Body of pancreas (tissue), 4 donors: ENCODE measurements at places on chromosomes 6 and 20. TPM values are rescaled to one million over a fixed set of nuclear protein-coding genes. Genes with fewer than 3 reads are reported as not detected.

C20orf141 gene
- not detected for total RNA-seq

- peak; percentile 32 for DNase-seq
These were observed 108.1 kb downstream of the BCKDHB start for GRCh38 chr6:80214436-80215022.

- DNase-seq, result no peak
These were observed 112.1 kb upstream of the THBS2 start for GRCh38 chr6:169365567-169366257.

DNA sequence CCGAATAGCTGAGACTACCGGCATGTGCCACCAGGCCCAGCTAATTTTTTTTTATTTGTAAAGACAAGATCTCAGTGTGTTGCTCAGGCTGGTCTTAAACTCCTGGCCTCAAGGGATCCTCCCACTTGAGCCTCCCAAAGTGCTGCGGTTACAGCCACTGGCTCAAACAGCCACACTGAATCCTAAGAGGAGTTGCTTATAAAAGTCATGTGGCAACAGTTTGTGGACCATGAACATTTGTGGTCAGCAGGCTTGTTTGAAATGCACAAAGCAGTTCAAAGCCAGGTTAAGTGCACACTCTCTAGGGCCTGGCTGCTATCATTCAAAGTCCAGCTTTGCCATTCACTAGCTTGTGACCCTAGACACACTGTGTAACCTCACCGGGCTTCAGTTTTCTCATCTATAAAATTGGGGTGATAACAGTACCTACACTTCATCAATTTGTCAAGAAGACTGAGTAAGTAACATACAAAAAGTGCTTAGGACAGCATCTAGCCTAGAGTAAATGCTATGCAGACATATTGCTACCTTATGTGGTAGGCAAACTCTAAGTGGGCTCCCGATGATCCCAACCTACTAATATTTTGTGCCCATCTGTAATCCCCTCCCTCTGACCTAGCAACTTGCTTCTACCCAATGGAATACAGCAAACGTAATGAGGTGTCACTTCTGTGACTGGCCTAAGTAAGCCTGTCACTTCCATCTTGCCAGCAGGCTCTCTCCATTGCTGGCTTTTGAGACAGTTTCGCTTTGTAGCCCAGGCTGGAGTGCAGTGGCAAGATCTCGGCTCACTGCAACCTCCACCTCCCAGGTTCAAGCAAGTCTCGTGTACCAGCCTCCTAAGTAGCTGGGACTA, 122.9 kb downstream of the ZMYND8 start:
- no peak for DNase-seq

POU5F1 gene
- total RNA-seq, result 4.9 TPM

EBF4 gene
- total RNA-seq, result 13.0 TPM

DNA sequence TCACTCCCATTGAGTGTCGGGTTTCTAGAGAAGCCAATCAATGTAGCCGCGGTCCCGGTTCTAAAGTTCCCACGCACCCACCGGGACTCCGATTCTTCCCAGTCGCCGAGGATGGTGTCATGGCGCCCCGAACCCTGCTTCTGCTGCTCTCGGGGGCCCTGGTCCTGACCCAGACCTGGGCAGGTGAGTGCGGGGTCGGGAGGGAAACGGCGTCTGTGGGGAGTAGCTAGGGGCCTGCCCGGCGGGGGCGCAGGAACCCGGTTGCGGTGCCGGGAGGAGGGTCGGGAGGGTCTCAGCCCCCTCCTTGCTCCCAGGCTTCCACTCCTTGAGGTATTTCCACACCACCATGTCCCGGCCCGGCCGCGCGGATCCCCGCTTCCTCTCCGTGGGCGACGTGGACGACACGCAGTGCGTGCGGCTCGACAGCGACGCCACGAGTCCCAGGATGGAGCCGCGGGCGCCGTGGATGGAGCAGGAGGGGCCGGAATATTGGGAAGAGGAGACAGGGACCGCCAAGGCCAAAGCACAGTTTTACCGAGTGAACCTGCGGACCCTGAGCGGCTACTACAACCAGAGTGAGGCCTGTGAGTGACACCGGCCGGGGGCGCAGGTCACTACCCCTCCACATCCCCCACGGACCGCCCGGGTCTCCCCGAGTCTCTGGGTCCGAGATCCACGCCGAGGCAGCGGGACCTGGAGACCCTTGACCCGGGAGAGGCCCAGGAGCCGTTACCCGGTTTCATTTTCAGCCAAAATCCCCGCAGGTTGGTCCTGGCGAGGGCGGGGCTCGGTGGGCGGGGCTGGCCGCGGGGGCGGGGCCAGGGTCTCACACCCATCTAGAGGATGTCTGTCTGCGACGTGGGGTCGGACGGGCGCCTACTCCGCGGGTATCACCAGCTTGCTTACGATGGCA, 35.2 kb upstream of the HLA-G start:
- peak; percentile 62 for DNase-seq

GRCh38 chr20:16408981-16409380, 164.3 kb downstream of the KIF16B start:
- no peak for DNase-seq

C6orf58 gene
- not detected for total RNA-seq

DNA sequence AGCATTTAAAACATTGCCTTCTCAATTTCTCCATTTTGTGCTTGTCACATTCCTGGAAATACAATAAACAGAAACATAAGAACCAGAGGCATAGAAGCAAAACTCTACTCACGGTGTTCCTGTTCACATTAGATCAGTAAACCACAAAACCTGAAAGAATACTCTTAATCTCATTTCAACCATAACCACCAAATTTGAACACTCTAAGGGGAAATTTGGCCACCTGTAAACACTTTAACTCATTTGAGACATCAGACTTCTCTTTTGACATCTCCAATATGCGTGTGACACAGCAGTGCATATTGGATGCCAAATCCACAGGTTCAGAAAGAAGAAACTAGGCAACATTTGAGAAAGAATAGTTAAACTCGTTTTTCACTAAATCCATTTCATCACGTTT, 153.8 kb upstream of the IRAK1BP1 start:
- no peak for DNase-seq

DNA sequence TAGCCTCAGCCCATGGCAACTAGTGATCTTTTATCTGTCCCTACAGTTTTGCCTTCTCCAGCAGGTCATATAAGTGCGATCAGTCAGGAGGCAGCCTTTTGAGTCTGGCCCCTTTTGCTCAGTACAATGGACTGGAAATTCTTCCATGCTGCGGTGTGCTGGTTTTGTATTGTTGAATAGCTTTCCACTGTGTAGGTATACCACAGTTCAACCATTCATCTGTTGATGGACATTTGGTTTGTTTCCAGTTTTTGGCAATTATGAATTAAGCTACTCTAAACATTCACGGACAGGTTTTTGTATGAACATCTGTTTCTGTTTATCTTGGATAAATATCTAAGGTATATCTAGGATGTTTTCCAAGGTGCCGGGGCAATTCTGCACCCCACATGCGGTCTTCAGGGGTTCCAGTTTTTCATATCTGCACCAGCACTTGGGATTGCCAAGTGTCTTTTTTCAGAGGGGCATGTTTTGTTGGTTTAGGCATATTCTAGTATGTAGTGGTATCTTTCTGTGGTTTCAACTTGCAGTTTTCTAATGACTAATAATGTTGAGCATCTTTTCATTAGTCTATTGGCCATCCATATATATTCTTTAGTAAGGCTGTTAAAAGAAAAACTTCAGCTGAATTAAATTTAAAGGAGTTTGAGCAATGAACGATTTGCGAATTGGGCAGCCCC, 141.0 kb downstream of the TFAP2C start:
- no peak for DNase-seq

DNA sequence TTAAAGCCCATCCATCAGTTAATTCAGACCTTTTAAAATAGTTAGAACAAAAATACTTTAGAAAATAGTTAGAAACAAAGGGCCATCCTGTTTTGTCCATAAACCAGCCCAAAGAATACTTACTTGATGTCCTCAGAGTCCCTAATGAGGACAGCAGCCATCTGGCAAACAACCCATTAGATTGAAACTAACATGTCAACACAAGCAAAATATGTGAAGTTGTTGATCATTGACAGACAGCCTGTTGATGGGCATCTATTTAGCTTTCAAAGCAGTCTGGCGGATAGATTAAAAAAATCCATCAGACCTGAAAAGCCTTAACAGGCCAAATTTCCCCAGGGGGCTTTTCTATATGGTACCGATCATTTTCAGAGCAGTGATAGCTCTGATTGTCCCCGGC, 154.2 kb upstream of the TSHZ2 start:
- DNase-seq, result no peak

DNA sequence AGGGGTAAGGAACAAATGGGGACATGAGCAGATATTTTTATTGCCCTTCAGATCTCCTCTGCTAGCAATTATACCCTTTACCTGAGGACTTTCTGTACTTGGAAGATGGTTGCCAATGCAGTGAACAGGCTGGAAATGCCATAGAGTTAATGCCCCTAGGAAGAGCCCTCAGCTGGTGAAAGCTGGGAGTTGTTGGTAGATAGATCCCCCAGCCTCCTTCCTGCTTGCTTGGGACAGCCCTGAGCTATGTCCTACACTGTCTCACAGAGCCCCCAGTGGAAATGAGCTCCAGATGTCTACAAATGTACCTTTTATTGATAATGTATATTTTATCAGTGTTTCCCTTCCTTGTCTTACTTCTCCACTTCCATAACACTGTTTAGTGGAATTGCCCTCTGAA, 87.6 kb upstream of the PAK5 start:
- no peak for DNase-seq

ERGIC3 gene
- 120 TPM for total RNA-seq

DNA sequence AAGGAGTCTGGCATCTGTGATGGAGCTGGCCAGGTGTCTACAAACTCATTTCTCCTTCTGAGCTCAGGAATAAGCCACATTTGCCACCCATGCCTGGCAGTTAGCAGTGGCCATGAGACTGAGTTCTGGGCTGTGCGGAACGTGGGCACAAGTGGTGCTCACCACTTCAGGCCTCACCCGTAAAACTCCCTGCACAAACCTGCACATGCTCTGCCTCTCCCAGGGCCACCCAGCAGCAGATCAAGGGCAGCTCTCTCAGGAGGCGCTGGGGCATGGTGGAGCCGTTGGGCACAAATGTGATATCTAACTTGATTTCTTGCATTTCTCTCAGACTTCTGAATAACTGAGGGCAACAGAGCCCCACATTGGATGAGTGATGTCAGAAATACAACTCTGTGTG, 269.5 kb downstream of the HIVEP2 start:
- DNase-seq, result no peak

TP53INP2 gene
- total RNA-seq, result 3.4 TPM

- DNase-seq, result no peak
These were observed 26.9 kb downstream of the RRAGD start for GRCh38 chr6:89385156-89385667.

C20orf144 gene
- total RNA-seq, result not detected

GRCh38 chr6:163311830-163312229, 102.7 kb upstream of the QKI start:
- DNase-seq, result no peak

CST7 gene
- 1.8 TPM for total RNA-seq

RBPJL gene
- 306 TPM for total RNA-seq

DNA sequence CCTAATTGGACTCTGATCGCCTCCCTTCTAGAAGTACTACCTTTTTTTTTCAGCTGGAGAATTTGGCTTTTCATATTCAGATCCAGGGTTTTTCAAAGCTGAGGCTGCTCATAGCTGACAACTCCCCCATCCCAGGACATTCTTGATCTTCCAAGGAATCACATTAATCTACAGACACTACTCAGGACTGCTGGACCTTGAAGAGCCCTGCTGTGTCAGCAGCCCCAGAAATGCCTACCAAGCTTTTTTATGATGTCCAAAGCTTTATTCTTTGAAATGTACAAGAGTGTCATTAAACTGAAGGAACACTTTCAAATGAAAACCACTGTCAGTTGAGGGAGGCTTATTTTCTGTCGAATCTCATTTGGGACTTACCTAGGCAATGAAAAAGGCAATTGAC, 704.1 kb downstream of the PTPRT start:
- no peak for DNase-seq

DNA sequence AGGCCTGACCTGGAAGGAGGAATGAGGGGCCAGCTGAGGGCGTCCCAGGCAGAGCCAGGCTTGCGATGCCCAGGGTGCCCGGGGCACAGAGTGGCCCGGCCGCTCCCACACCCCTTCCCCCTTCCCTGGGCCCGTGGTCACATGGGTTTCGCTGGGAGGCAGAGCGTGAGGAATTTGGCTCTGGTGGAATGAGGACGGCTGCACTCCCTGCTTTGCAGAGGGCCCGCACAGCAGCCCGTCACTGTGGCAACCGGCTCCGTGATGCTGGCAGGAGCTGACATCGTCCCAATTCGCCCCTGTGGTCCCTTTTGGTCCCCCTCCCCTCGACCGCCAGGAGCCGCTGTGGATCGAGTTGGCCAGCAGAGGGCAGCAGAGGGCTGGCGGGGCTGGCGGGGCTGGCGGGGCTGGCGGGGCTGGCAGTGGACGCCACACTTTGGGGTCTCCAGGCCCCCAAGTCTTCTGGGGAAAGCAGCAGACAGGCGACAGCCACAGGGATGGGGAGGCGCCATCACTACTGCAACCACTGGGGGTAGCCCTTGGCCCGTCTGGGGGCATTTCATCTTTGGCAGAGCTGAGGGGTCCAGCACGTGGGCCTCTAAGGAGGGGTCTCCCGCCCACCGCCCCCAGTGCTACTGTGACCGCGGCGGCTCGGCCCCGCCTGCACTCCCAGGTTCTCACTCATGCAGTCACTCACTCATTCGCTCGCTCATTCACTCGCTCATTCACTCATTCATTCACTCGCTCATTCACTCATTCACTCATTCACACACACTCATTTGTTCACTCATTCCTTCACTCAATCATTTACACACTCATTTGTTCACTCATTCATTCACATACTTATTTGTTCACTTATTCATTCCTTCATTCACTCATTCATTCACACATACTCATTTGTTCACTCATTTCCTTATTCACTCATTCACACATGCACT, 49.7 kb upstream of the BHLHE23 start:
- peak; percentile 9 for DNase-seq

JARID2 gene
- total RNA-seq, result 3.6 TPM

PCK1 gene
- total RNA-seq, result 33.3 TPM

DNA sequence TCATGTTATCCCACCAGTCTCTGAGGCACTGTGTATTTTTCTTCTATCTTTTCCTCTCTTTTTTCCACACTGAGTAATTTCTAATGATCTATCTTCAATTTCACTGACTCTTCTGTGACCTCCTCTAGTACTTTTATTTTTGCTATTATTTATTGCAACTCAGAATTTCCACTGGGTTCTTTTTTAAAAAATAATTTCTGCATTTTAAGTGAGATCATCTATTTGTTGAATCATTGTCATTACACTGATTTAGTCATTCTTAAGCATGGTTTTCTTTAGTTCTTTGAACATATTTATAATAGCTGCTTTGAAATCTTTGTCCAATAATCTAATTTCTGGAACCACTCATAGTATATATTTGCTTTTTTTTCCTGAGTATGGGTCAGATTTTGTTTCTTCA, 96.7 kb upstream of the SLC22A16 start:
- DNase-seq, result no peak

GRCh38 chr6:64280569-64280968, 645.0 kb downstream of the PHF3 start:
- peak; percentile 6 for DNase-seq
